ENCODE measurements at places on chromosomes 6 and 20. TPM values are rescaled to one million over a fixed set of nuclear protein-coding genes. Genes with fewer than 3 reads are reported as not detected.

DNA sequence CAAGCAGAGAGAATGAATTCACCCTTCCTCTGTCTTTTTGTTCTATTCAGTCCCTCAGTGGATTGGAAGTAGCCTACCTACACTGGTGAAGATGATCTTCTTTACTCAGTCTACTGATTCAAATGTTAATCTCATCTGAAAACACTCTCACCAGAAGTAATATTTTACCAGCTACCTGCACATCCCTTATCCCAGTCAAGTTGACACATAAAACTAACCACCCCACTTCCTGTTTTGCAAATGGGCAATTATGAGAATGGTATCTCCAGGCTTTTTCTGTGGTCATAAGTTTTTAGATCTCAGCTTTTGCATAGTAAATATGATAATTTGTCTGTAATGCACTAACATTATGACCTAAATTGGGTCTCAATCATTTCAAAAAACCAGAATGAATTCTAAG is 228.8 kb upstream of the ECI2 start:
- DNase-seq: no peak

DNA sequence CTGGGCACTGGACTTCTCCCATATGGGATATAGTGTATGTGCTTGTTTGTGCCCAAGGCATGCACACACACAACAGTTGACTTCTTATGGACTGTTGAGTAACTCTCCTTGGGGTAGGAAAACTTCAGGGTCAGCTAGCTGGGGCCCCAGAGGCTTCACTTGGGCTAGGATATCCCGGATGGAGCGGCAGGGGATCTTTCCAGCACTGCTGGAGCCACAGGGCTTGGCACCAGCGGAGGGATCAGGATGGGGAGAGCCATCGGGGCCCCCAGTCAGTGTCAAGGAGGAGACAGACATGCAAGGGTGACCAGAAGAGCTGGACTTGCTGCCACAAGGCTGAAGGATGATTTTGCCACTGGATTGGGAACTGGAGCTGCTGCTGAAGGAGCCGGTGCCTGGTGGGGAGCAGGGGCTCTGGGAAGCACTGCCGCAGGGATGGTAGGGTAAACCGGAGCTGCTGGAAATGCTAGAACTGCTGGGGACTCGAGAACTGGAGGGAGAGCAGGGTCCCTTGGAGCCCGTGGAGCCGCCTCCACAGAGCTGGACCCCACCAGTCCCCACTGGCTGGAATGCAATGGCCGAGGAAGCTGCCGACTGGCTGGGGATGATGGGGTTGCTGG is 1.5 kb downstream of the PSORS1C1 start:
- no peak for DNase-seq

DNA sequence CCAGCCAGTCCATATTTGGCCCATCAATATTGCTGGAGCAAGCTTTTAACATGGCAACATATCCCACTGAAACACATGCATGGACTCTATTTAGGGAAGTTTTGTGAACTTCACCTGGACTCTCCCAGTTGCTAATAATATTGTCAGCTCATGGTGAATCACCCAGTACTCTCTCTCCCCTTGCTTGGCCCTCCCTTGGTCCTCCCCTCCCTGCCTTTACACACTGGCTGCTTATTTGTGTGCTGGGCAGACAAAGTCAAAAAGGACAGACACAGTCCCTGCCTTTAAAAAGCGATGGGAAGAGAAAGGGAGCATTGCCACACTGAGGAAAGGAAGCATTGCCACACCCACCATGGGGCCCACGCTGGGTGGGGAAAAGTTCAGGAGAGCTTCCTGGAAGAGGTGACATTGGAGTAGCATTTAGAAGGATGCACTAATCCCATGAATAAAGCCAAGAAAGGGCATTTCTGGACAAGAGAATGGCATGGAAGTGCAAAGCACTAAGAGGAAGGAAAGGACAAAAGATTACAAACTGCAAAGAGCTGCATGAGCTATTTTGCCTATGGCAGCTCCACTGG is 143.4 kb upstream of the EXOC2 start:
- DNase-seq: no peak

- DNase-seq: no peak
Observed at GRCh38 chr20:40073535-40074111, 615.4 kb downstream of the MAFB start.

- DNase-seq: no peak
Observed at GRCh38 chr6:166751051-166751595, 124.1 kb upstream of the RPS6KA2 start.

DNA sequence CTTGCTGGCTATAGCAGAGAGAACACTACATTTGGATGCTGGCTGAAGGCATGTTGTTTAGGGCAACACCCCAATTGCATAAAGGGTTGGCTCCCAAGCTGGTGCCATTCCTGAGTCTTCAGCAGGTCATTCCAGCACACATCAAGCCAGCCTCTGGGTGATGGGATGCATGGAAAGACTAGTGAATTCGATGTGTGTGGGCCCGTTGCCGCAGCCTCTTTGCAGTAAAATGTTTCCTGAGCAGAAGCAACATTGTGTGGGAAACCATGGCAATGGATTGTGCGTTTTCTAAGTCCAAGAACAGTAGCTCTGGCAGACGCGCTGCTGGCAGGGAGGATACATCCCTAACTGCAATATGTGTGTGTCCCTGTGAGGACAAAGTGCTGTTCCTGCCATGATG is 142.4 kb upstream of the SLC24A3 start:
- DNase-seq: no peak

DNA sequence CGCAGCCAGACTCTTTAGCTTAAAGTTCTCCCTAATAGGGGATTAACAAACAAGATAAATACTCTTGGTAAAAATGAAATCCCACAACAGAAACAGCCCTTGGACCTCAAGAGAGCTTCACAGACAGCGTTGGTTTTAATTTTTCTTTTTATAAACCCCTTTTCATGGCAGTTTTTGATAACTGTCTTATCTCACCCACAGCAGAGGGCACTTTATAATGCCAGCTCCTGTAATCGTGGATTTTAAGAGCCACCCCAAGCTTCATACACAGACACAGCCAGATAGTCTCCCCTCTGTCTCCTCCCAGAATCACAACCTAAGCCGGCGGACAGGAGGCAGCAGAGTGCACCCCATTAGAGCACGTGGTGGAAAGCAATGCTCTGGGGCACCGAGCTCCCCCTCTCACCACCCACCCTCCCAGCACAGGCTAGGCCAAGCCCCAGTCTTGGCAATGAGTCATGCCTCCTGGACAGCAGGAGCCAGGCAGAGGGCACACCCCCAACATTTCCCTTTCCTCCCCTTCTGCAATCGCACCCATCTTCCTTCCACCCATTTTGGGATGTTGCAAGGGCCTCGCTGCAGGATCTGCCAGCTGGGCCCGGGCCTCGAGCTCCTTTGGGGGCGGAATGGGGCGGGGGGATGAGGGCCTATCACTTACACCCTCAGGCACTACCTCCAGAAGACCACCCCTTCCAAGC is 2.4 kb downstream of the JAG1 start:
- peak; percentile 74 for DNase-seq

GRCh38 chr20:49392745-49393144 is 89.7 kb downstream of the KCNB1 start:
- no peak for DNase-seq

GRCh38 chr6:44730771-44731391 is 343.4 kb downstream of the CDC5L start:
- no peak for DNase-seq

GRCh38 chr6:13679996-13680395 is 31.6 kb downstream of the RANBP9 start:
- no peak for DNase-seq

SCAF8 gene
- total RNA-seq: 35.8 TPM

SLC17A1 gene
- total RNA-seq: not detected

PCK1 gene
- 214 TPM for total RNA-seq

GPLD1 gene
- 0.98 TPM for total RNA-seq

ORC3 gene
- total RNA-seq: 11.9 TPM

C2 gene
- 6.1 TPM for total RNA-seq

Data from left colon (tissue), 2 donors.